ENCODE measurements at places on chromosomes 6 and 20.

GRCh38 chr20:18276821-18277220 is 11.5 kb upstream of the ZNF133 start:
- DNase-seq, result peak; percentile 48

GRCh38 chr6:130322673-130323268 is 43.0 kb upstream of the TMEM200A start:
- peak; percentile 7 for DNase-seq

- DNase-seq, result no peak
These were observed 130.9 kb downstream of the QKI start for GRCh38 chr6:163545370-163545769.

DNA sequence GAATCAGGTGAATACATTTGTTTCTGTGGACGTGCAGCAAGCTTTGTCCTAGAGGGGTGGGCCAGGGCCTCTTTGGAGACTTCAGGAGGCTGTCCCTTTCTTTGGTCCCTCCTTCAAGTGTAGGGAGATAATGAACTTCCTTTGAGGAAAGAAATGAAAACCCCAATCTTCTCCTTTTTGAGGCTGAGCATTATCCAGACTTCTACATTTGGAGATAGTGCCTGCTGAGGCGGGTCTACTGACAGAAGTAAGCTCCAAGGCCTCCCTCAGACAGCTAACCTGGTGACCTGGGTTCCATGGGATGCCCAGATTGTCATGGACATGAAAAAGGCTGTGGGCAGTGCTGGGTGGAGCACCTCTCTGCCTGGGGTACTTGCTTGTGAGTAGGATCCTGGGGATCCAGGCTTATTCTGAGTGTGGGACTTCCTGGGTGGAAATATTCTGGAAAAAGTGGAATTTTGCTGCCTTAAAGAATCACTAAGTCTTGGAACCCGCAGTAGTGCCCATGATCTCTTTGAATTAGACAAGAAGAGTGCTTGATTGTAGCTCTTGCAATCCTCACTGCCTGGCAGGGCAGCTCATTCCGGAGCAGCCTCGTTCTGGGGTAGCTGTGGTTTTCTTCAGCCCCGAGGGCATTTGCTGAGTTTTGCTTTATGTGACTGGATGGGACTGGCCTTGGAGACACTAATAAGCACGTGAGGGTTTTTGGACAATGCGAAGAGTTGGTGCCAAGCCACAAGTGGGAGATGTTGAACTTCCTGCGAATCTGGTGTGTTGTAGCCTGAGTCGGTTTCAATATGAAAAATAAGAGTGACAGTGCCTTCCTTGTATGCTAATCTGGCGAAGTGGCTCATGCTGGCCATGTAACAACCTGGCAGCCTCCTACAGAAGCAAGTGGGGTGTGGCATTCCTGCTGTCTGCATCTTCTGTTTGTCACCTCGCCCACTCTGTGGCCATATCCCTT is 28.1 kb downstream of the SNRNP48 start:
- DNase-seq, result no peak

DNA sequence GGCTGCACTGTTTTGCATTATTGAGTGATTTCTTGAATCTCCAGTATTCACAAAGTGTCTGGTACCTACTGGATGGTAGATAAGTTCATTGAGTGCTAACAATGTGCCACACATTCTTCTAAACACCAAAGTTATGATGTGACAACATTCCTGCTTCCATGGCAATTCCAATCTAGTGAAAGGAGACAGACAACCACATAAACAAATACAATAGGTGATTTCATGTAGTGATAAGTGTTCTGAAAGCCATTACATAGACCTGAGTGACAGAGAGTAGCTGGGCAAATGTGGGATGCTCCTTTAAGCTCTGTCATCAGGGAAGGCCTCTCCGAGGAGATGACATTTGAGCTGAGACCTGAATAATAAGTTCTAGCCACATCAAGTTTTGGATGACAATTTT is 295.5 kb downstream of the SLC35F1 start:
- DNase-seq, result no peak

DNA sequence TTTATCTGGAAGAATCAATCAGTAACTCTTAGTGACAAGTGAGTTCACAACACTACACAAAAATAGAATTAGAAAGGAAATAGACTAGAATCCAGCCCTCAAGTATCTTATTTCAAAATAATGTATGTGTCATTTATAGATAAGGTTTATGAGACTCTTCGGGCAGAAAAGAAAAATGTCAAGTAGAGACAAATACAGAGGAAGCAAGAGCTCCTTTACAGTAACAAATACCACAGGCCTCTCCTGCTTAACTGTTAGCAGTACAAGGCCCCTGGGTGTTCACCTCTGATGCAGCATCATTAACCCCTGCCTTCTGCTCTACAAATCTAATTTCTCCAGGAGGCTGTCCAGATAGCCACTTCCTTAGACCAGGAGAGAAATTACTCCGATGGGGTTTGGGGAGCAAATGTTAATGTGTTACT is 76.7 kb downstream of the UBE3D start:
- no peak for DNase-seq

DNA sequence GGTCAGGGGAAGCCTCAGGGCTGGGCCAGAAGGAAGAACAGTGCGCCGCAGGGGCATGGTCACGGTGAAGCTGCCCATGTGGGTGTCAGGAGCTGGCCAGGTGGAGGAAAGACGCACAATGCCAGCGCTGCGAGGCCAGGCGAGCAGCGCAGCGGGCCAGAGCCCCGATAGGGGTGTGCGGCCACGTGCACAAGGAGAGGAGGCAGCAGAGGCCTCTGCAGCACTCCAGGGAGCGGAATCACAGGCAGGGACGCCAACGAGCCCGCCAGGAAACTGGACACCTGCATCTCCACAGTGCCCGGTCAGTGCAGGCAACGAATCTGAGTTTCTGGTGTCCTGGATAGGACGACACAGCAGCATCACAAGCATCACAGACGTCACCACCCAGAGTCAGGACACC is 35.7 kb downstream of the TAF4 start:
- no peak for DNase-seq

DNA sequence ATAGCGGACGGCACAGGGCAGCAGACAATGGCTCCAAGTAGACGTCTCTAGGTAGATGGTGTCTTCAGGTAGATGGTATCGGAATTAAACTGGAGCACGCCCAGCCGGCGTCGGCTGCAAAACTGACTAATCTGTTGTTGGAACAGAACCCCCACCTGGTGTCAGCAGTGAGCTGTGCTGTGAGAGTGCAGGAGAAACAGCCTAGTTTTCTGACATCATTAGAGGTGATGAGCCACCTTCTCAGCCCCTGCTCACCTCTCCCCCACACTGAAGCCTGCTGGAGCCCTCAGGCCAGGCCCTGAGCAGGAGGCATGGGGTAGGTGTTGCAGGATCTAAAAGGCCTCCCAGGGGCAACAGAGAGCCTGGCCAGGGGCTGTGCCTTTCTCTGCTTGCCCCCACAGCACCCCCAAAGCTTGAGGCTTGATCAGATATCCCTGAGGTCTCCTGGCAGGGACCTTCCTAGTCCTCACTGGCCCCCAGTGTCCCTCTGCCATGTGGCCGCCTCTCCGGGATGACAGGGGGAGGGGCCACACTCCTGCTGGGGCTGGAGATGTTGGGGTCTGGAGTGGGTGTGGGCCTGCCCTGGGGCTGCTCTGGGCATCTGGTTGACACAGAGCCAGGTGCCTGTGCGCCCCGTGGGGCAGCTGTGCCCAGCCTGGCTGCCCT is 6.9 kb upstream of the HELZ2 start:
- DNase-seq, result peak; percentile 17

DNA sequence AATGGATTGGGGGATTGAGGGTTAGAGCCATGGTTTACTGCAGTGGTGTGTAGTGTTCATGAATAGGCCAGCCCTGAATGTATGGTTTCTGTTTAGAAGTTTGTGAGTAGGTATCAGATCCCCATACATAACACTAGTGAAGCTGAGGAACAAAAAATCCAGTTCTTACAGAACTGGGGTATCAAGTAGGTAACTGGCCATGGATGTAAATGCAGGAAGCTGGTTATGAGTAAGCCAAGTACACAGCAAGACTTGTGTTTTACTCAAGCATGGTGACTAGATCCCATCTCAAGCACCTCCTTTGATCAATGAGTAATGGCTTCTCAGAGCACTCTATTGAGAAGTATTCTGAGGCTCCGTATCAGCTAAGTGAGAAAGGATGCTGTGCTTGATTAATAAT is 613.7 kb upstream of the FLRT3 start:
- no peak for DNase-seq

GRCh38 chr6:118134206-118134605 is 227.1 kb downstream of the SLC35F1 start:
- no peak for DNase-seq

GRCh38 chr20:51220293-51220706 is 197.4 kb upstream of the KCNG1 start:
- no peak for DNase-seq

GRCh38 chr6:9523462-9523861 is 891.4 kb downstream of the TFAP2A start:
- no peak for DNase-seq

- DNase-seq, result no peak
These were observed 11.6 kb downstream of the C6orf163 start for GRCh38 chr6:87356181-87356580.

DNA sequence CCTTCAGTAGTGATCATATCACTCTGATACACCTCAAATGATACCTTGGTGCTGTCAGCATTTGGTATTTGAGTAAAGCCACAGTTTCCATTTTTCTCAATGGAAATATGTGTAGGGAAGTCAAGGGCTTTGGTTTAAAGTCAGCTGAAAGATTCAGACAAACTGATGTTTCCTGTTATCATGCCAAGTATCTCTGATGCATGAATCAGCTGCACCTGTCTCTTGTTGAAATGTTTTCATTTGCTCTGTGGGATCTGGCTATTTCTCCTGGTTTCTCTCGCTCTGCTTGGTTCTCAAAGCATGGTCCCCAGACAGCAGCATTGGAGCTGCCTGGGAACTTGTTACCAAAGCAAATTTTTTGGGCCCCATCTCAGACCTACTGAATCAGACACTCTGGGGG is 23.5 kb downstream of the ZFP64 start:
- no peak for DNase-seq

- no peak for DNase-seq
These were observed 276.7 kb downstream of the SOX4 start for GRCh38 chr6:21870076-21870730.

DNA sequence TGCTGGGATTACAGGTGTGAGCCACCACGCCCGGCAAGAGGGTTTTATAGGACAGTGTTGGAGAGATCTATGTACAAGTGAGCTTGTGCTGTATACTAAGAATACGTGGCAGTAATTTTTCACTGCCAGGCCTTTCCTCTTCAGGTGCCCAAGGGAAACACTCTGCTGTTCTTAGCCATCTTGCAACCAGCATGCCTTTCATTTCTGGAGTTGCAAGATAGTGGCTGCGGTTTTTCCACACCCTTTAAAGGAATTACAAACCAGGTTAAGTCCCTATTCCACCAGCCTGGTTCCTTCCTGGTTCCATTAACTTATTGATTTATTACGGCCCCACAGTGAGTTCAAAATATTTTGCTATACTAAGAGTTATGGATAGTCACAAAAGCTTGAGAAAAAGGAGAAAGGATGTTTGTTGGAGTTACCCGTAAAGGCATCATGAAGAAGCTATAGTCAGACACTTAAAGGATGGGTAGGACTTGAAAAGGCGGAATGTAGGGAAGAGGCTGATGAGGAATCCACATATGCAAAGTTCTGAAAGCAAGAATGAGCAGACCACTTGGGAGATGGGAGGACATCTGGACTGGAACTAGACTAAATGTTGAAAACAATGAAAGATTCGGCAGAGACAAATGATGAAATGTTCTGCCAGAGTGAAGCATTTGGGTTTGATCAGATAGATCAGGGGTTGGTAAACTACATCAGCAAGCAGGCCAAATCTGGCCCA is 61.4 kb upstream of the ASIP start:
- DNase-seq, result no peak

- DNase-seq, result no peak
These were observed 802.3 kb downstream of the MAFB start for GRCh38 chr20:39886650-39887190.

DNA sequence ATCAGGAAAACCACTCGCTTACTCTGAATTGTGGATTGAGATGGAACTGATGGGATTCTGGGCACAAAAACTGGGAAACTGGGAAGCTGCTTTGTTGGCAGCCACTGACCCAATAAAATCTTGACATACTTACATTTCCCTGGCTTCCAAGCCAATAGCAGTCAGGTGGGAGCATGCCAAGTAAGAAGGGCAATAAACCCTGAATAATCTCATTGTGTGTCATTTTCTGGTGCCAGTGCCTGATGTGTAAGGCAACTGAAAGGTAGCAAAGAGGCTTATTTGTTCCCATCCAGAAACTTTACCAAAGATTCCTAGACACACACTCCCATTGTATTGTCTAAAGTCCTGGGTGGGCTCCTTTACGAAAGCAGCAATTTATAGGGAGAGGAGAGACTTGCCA is 93.2 kb downstream of the TBX18 start:
- no peak for DNase-seq

DNA sequence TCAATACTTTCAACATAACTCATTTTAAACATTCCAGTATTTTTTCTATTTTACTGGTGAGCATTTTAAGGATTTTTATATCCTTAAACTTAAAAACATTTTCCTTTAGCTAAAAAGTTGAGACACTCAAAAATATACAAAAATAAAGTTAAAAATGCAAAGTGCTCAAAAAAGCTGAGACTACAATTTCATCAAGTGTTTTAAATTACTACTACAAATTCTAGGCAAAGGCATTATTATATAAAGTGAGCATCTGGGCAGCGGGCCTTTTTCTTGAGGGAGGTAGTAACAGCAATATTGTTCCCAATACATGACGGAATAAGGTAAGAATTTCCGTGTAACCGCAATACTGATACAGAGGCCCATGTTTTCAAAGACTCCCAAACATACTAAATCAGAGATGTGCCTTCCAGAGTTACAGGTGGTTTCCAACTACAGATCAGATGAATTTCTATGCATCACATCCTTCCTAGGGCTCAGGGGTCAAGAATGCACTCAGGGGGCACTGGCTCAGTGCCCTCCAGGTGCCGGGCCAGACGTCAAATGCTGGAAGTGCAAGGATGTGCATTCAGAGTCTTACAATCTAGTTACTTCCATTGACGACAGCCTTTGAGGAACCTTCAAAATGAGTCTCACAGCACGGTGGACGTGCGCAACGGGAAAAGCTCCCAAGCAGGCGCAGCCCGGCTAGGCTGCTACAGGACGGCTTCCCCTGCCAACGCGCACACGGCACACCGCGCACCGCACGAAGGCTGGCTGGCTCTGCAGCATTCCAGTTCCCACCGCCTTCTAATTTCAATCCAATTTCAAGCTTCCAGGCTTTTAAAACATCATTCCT is 1.7 kb downstream of the PHF10 start:
- no peak for DNase-seq

- DNase-seq, result no peak
These were observed 205.4 kb downstream of the TPBG start for GRCh38 chr6:82569022-82569421.

- DNase-seq, result no peak
These were observed 69.8 kb upstream of the LYRM2 start for GRCh38 chr6:89708316-89708715.
